HS-5 (cell line): ENCODE measurements at places on chromosomes 13 and 19.

- DNase-seq = no peak
Observed at GRCh38 chr13:25059958-25060357, 36.0 kb upstream of the PABPC3 start.

GRCh38 chr19:4914736-4915501, 5.6 kb downstream of the UHRF1 start:
- peak; percentile 84 for DNase-seq

- DNase-seq = no peak
Observed at GRCh38 chr19:31338069-31338776, 11.0 kb downstream of the TSHZ3 start.

GRCh38 chr13:40469581-40470310, 196.7 kb downstream of the FOXO1 start:
- no peak for DNase-seq

DNA sequence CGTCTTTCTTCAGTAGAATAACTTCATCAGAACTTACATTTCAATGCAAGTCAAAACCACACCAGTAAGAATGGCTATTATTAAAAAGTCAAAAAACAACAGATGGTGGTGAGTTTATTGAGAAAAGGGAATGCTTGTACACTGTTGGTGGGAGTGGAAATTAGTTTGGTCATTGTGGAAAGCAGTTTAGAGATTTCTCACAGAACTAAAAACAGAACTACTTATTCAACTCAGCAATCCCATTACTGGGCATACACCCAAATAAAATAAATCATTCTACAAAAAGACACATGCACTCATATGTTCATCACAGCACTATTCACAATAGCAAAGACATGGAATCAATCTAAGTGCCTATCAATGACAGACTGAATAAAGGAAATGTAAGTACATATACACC, 231.2 kb downstream of the NHLRC3 start:
- DNase-seq = no peak

- DNase-seq = peak; percentile 14
Observed at GRCh38 chr19:40139533-40140287, 49.0 kb upstream of the ZNF780A start.

DNA sequence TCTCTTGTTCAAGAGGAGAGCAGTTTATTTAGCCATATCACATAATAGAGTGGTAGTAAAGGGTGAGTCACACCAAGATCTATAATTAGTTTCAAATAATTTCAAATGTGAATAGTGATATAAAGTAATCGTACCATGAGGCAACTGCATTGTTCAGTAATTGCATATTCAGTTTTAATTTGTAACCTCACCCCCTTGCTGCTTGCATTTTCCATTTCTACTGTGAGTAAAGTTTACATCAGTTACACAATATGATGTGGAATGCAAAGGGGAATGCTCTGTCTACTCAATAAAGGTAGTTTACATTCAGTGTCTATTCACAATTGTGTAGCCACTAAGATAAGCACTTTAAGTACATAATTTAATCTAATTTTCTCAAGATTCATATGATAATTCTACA, 1695.7 kb upstream of the SPRY2 start:
- DNase-seq = no peak
